ENCODE measurements at places on chromosomes 2 and 18.

GRCh38 chr2:166134252-166135151 is 6.7 kb upstream of the SCN1A start:
- DNase-seq = no peak

DNA sequence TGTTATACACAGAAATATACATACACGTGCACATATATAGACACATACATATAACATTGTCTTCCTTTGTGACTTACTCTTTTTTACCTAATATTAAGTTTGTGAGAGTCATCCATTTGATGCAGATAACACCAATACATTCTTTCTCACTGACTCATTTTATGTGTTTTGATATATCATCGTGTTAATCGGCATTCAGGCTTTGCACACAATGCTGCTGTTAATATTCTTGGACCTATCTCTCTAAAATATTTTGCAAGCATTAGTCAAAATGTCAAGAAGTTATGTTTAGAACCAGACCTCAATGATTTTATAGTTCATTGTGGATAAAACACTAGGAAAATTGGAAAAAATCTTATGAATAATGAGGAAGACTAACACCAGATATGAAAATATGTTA is 441.1 kb downstream of the LRATD1 start:
- DNase-seq = no peak

DNA sequence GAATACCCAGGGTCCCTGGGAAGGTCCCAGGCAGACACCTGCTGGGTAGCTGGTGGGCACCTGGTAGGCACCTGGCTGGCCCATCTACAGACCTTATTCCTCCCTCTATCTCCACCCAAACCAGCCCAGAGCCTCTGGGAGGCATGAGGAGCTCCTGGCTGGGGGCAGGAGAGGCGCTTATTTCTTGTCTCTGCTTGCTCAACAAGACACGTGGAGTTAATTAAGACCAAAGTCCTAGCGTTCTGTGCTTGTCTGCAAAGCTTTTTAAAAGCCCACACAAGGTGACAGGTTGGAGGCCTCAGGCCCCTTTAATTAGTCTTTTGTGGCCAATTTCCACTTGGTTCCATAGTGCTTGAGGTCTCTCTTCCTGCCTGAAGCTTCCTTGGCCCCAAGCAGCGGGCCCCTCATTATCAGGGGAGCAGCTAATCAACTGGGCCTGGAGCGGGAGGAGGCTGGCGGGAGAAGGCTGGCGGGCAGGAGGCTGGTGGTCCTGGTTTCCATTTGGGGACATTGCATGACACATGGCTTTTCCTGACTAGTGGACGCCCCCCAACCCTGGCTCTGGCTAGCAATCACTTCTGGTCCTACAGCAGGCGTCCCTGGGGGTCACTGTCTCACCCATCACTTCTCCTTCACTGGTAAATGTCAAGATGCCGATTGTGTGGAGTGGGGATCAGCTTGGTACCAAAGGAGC is 65.4 kb upstream of the HDAC4 start:
- no peak for DNase-seq

DNA sequence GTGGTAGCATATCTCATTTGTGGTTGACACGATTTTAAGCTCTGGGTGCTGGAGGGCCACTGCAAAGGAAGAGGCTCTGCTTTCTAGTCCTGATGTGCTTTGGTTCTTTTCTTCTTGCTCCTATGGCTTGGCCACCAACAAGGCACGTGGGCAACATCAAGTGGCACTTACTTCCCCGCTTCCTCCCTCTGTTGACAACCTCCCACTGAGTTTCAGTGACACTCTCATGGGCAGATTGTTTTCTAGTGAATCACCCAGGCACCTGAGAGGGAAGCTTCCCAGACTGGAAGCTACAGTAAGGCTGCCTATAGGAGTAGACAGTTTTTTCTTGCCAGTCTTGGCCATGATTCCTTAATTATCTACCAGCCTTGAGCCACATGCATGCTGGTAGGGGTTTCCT is 89.0 kb downstream of the NBAS start:
- DNase-seq = no peak

DNA sequence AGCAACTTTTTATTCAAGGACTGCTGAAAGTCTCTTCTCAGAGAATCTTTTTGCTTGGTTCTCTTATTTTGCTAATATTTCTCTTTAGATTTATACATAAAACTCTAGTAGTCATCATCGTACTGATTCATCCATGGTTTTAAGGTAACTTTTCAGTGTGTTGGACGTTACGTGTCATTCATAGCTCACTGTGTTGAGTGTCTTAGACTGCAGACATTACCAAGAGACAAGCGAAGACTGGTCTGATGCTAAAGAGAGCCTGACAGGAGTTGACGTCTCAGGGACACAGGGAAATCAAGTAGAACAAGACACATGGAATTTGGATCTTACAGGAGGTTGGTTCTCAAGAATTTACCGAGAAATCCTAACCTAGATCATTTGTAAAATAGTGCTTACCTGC is 25.5 kb downstream of the RBM44 start:
- DNase-seq = no peak

DNA sequence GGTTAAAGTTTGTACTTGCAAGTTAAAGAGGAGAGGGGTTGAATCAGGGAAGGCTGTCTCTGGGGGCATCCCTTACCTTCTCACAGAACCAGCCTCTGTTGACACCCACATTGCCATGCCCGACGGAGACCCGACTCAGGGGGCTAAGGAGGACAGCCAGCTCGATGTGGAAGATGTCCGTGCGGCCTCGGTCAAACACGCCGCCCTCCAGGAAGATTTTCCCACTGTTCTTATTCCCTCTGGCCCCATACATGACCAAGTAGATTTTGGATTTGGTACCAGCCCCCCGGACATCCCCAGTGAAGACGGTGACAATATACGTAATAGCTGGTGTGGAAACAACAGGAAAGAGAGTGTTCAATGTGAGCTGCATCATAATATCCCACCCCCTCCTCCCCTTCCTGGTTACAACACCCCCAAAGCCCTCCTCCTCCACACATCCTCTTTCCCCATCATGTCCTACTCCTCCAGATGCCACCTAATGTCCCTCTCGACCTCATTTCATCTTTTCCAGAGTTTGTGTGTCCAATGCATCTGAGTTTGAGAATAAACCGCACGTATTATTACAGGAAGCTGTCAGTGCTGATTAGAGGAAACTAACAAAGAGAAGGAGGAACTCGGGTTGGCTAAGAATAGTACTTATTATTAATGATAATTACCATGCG is 55.7 kb downstream of the LOXHD1 start:
- DNase-seq = no peak

- DNase-seq = no peak
Measured at GRCh38 chr18:24593401-24593800, 133.0 kb downstream of the HRH4 start.

GRCh38 chr2:232349946-232350635 is 28.5 kb upstream of the ALPP start:
- no peak for DNase-seq

DNA sequence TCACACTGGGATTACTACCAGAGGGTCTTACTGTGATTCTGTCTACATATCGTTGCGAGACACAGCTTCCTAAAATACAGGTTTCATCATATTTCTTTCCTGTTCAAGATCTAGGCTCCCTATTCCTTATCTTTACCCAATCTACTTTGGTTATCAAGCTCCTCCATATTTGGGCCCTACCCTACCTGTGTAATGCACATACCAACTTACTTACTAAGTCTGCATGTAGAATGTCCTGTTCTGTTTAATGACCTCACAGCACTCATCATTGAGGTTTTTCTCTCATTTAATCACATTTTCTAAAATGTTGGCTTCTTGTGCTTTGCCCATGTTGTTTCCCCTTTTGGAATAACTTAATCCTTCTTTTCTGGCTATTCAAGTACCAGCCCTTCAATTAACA is 551.1 kb downstream of the ZEB2 start:
- no peak for DNase-seq

GRCh38 chr2:176533505-176534193 is 264.4 kb downstream of the MTX2 start:
- no peak for DNase-seq

DNA sequence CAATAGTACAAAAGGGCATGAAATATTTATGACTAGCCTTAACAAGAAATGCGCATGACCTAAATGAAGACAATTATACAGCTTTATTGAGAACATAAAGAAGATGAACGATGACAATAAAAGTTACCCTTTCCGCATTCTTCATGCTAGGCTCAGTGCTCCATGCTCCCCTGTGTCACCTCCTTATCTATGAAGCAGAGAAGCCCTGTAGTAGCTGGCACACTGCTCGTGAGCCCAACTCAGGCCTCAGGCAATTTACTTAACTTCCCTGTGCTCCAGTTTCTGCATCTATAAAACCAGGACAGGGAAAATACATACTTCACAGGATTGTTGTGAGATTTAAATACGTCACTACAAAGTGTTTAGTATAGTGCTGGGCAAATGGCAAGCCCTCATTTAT is 34.5 kb upstream of the NABP1 start:
- no peak for DNase-seq

DNA sequence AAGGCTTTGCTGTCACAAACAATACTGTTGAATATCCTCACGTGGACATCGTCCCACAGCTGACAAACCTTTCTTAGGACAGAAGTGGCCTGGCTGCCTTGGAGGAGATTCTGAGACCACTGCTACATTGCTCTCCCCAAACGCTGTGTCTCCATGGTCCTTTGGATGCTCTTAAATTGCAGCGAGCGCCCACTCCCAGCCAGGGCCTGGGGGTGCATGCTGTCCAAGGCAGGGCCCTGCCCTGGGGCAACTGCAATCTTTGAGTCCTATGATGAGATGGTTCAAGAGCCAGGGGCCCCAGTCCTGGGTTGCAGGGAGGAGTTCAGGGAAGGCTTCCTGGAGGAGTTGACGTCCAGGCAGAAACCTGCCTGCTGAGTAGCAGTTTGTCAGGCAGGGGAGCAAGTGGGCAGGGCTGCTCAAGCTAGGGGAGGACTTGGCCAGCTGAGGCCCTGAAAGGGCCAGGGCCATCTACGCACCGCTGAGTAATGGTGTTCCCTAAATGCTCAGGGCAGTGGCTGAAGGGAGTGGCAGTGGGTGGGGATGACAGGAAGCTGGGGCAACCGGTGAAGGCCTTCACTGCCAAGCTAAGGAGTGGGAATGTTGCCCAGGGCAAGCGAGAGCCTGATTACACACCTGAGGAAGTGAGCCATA is 10.8 kb upstream of the SDC1 start:
- no peak for DNase-seq

DNA sequence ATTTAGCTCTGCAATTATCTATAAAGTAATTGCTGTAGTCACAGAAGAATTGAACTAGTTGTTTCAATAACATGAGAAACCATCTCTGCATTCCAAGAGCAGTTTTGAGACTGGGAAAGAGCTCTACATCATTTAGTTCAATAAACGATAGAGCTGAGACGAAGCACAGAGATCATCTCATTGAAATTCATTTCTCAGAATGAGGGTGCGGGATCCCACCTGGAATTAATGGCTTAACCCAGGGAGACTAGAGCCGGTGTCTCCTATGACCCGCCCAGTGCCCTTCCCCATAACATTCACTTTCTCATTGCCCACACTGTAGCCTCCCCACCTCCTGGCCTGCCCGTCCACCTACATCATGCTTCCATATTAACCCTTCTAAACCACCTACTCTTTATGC is 8.8 kb downstream of the MYCN start:
- DNase-seq = no peak

DNA sequence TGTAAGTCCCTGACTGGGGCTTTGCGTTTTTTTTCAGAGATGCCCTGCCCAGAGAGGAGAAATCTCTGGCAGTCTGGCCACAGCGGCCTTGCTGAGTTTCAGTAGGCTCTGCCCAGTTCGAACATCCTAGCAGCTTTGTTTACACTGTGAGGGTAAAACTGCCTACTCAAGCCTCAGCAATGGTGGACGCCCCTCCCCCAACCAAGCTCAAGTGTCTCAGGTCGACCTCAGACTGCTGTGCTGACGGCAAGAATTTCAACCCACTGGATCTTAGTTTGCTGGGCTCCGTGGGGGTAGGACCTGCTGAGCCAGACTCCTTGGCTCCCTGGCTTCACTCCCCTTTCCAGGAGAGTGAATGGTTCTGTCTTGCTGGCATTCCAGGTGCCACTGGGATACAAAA is 31.7 kb downstream of the L3MBTL4 start:
- DNase-seq = no peak

DNA sequence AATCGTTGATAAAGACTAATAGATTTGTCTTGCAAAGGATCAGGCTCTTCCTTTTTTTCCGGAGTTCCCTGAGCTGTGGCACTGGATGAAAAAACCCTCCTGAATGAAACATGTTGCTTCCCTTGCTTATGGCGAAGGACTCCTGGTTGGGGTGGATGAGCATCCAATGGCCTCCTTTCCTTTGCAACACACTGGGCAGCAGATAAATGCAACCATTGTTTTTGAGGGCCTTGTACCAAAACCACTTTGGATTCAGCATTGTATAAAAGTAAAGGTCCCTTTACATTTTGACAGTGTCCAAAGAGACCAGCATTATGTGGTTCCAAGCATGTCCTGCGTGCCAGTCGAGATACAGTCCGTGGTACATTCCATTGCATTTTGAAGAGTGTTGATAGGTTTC is 44.7 kb downstream of the FAM210A start:
- DNase-seq = no peak

DNA sequence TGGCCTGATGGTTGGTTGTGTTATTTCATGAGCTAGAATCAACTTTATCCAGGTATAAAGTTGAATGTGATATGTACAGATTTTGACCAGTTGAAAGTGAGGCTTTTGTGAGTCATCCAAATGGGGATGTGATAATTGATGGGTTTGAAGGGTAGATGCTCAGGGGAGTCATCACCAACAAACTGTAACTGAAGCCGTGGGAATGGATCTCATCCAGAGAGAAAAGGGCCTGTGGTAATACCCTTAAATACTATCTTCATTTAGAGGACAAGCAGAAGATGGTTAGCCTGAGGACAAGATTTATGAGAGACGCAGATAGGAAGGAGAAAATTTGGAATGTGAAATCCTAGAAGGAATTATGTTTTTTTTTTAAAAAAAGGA is 90.5 kb upstream of the MYO3B start:
- DNase-seq = no peak

- no peak for DNase-seq
Measured at GRCh38 chr2:235472443-235472842, 21.4 kb upstream of the AGAP1 start.

DNA sequence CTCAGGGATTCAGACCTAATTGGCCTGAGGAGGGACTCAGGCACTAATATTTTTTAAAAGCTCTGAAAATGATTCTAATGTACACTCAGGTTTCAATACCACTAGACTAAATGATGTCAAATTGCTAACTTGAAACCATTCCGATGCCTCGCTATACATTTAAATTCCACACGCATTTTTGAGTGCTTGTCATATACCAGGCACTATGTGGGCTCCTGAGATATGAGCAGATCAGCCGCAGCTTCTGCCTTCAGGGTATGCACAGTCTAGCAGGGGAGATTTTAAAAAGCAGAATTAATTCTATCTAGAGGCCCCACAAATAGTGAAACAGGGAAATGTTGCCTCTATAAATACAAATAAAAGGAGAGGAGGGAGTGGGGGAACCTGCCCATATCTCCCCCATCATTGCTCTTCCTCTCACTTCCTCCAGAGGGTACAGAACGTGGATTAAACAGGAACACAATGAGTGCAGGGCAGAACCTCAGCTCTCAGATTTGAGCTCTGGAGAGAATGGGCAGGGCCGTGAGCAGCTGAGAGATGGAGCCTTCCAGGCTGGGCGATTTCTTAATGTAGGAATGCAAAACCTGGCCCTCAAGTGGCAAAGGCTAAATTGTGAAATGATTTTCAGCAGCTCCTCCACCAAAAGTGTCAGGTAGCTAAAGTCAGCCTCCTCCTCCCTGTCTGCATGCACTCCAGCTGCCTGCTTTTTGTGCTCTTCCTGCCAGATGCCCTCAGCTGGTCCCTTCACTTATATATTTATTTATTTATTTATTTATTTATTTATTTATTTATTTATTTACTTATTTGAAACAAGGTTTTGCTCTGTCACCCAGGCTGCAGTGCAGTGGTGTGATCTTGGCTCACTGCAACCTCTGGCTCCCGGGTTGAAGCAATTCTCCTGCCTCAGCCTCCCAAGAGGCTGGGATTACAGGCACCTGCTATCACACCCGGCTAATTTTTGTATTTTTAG is 24.6 kb upstream of the LBH start:
- DNase-seq = no peak
